ENCODE measurements at places on chromosomes 3 and 15.

DNA sequence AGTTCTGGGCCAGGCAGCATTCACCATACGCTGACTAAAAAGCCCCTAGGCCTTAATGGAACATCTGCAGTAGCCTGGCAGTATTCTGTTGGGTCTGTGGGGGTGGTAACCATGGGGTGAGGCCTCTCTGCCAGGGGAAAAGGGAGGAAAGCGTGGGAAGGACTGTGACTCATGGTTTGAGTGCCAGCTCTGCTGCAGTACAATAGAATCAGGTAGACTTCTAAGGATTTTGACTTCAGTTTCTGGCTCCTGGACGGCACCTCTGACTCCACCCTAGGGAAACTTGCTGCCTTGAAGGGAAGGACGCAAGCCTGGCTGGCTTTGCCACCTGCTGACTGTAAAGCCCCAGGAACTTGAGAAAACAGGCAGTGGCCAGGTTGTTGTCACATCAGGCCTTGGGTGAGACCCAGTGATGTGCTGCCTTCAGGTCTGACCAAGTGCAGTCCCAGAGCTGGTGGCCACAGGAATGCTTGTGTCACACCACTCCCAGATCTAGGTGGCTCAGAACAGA, 148.6 kb downstream of the SUCNR1 start:
- DNase-seq, result no peak

DNA sequence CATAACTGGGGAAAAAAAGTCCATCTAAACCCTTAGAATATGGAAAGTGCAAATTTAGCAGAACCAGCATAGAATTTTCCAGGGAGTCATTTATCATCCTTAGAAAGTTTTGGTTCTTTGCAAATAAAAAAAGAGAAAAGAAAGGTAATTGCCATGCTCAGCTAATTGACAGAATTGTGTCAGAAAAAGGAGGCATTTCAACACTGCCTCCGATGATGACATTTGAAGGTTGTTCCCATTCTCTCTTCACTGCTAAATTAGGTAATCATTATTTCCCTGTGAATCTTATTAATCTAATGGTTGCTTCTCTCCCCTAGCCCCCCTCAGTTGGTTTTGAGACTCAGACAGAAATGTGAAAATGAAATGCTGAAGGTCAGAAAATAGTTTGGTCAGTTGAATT, 139.2 kb downstream of the PDCD6IP start:
- DNase-seq, result no peak

- no peak for DNase-seq
Observed at GRCh38 chr3:115381931-115382330, 234.8 kb upstream of the ZBTB20 start.

DNA sequence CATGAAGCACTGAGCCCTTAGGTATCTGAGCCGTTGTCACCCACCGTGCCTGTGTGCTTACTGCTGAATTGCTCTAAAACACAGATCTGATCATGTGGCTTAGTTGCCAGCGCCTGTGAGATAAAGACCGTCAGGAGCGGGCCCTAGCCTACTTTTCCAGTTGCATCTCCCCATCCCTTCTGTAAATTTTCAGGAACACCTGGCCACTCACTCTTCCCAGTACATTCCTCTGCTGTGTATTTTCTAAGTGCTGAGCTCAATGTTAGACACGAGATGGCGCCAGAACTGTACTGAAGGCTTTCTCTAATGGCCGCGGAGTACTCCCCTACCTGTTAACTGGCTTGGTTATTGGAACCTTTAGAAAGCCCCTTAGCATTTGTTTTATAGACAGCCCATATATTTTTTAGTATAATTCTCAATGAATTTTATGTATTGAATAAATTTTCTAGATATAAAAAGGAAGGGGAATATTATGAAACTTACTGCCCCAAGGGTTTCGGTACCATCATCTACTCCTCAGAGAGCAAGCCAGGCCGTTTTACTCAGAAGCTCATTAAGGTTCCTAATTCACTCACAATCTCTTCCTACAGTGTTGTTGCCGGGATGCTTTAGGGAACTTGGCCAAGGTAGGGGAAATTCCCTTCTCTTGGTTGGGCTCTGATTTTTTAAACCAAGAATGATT, 16.7 kb upstream of the WNT7A start:
- DNase-seq, result peak; percentile 77

DNA sequence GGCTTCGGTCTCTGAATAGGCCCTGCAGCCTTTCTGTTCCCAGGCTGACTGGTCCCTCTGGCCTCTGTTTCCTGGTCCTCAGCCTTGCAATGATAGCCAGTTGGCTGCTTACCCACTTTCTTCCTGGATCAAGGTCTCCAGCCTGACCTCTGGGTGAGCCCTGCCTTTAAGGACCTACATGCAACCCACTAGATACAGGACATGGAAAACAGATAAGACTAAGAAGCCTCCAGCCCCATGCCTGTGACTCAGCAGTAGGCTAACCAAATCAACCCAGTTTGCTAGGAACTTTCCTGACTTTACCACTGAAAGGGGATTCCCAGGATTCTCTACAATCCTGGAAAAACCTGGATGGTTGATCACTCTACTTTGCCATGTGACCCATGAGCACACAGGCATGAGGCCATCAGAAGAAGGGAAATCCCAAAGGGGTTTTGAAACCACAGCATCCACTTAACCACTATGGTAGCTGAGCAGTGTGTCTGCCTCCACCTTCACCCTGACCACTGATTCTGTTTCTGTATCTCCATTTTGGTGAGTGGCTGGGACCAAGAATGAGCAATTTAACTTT, 188.1 kb downstream of the CHST2 start:
- DNase-seq, result peak; percentile 28

GRCh38 chr15:47744496-47744895, 27.2 kb downstream of the SEMA6D start:
- no peak for DNase-seq
